Thoracic aorta (tissue), 2 donors: ENCODE measurements at places on chromosomes 12 and 14. TPM values are rescaled to one million over a fixed set of nuclear protein-coding genes. Genes with fewer than 3 reads are reported as not detected.

DNA sequence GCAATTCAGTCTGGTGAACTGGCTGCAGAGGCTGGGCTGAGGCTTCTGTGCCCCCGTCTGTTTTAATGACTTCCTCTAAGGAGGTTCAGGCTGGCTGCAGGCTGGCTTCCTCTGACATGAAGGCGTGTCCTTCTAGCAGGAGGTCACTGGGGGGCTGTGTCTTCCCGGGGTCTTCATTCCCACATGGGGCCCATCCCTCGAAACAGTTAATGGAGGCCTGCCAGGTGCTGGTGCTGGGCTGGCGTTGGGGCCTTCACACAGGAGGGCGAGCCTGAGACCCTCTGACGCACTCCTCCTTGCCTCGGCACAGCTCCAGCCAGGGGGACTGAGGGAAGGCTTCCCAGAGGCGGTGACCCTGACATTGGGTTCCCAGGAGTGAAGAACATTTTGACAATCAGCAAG lies 57.7 kb upstream of the DLK1 start:
- H3K4me1 ChIP-seq: no peaks in the 10 kb centered on the region
- H3K4me3 ChIP-seq: no peak overlapping the region
- peaks cover 11% of the 10 kb centered on the region for H3K27me3 ChIP-seq
- H3K36me3 ChIP-seq: no peaks in the 10 kb centered on the region
- DNase-seq: no peak
- H3K27ac ChIP-seq: no peak overlapping the region

CD163L1 gene
- 2.5 TPM for total RNA-seq

PTGDR gene
- total RNA-seq: 2.0 TPM

GRCh38 chr12:92445253-92446082 lies 257.3 kb upstream of the PLEKHG7 start:
- H3K4me1 ChIP-seq: no peaks in the 10 kb centered on the region
- H3K36me3 ChIP-seq: no peaks in the 10 kb centered on the region
- H3K27me3 ChIP-seq: no peaks in the 10 kb centered on the region

- H3K27me3 ChIP-seq: no peaks in the 10 kb centered on the region
- no peaks in the 10 kb centered on the region for H3K36me3 ChIP-seq
- DNase-seq: peak; percentile 74
- peaks cover 68% of the 10 kb centered on the region for H3K4me1 ChIP-seq
- peak overlapping the region; percentile 84 for H3K27ac ChIP-seq
- peak overlapping the region; percentile 28 for H3K4me3 ChIP-seq
These were observed 110.6 kb downstream of the CACNA1C start for GRCh38 chr12:2163177-2163941.
